ENCODE measurements at places on chromosomes 13 and 19. TPM values are rescaled to one million over a fixed set of nuclear protein-coding genes. Genes with fewer than 3 reads are reported as not detected.
A peak's percentile ranks its signal among the peaks of the same experiment; 100 is the strongest.

- no peaks in the 10 kb centered on the region for H3K4me1 ChIP-seq
- no peak overlapping the region for H3K4me3 ChIP-seq
- no peaks in the 10 kb centered on the region for H3K36me3 ChIP-seq
- DNase-seq = no peak
- H3K27ac ChIP-seq = no peak overlapping the region
Observed at GRCh38 chr13:73428137-73428536, 369.3 kb downstream of the KLF5 start.

Gene RELB
- total RNA-seq = 2.9 TPM

Gene KIR3DL2
- not detected for total RNA-seq

GRCh38 chr13:86445672-86446071 lies 646.5 kb upstream of the SLITRK6 start:
- no peak overlapping the region for H3K4me3 ChIP-seq
- H3K27me3 ChIP-seq = no peaks in the 10 kb centered on the region
- no peaks in the 10 kb centered on the region for H3K36me3 ChIP-seq
- H3K27ac ChIP-seq = no peak overlapping the region
- no peak for DNase-seq
- H3K4me1 ChIP-seq = peaks cover 8% of the 10 kb centered on the region

DNA sequence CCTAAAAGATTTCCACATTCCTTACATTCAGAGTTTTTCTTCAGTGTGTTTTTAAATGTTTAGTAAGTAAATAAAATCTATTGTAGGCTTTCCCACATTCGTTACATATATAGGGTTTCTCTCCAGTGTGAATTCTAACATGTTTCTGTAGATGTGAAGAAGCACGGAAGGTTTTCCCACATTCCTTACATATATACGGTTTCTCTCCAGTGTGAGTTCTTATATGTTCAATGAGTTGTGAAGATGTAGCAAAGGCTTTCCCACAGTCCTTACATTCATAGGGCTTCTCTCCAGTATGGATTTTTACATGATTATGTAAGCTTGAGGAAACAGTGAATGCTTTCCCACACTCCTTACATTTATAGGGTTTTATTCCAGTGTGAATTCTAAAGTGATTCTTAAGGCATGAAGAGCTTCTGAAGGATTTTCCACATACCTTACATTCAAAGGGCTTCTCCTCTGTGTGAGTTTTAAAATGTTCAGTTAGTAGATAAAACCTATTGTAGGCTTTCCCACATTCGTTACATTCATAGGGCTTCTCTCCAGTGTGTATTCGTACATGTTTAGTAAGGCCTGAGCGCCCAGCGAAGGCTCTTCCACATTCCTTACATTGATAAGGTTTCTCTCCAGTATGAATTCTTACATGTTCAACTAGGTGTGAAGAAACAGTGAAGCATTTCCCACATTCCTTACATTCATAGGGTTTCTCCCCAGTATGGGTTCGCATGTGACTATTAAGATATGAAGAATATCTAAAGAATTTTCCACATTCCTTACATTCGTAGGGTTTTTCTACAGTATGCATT lies 18.2 kb downstream of the ZNF121 start:
- H3K27me3 ChIP-seq = peaks cover 12% of the 10 kb centered on the region
- H3K4me3 ChIP-seq = peak overlapping the region; percentile 25
- DNase-seq = no peak
- H3K4me1 ChIP-seq = no peaks in the 10 kb centered on the region
- peaks cover 83% of the 10 kb centered on the region for H3K36me3 ChIP-seq

Gene IFI30
- not detected for total RNA-seq

Gene CLDN10
- total RNA-seq = 1.8 TPM

DNA sequence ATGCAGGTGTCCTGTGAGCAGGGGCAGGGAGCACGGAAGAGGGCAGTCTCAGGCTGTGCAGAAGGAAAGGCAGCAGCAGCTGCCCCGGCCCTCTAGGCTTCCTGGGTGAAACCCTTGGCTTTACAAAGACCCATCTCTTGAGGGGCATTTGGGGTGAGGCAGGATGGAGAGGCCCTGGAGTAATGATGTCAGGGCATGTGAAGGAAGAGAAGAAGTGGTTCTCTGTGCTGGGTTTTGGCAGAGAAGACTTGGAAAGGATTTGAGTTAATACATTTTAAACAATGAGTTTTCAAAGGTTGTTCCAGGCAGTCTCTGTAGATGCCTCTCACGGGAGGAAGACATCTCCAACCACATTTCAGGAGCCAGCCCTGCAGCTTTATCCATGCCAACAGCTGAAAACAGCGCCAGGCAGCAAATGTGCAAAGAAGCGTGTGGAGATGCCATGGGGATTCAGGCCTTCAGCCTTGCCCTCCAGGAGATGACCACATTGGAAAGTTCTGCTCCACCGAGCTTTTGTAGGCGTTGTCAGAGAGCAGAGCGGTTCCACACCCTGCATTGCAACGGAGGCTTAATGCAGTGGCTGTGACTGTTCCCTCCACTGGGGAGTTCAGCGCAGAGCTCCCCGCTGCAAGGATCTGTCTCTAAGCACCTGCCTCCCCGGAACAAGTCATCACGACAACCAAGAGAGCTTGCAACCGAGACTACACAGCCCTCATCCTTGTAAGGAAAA lies 322.8 kb downstream of the UQCRFS1 start:
- H3K27me3 ChIP-seq = peaks cover 3% of the 10 kb centered on the region
- no peak overlapping the region for H3K27ac ChIP-seq
- no peaks in the 10 kb centered on the region for H3K36me3 ChIP-seq
- no peak for DNase-seq

Gene TMEM59L
- 6.4 TPM for total RNA-seq

DNA sequence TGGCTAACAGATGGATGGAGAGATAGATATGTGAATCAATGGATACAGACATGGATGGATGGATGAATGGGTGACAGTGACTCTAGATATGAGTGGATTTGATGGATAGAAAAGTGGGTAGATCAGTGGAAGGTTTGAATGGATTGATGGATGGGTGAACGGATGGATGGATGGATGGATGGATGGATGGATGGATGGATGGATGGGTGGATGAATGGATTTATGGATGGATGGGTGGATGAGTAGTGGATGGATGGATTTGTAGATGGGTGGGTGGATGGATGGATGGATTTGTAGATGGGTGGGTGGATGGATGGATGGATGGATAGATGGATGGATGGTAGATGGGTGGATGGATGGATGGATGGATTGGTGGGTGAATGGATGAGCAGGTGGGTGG lies 6.8 kb downstream of the CELF5 start:
- no peaks in the 10 kb centered on the region for H3K4me1 ChIP-seq
- no peak overlapping the region for H3K4me3 ChIP-seq
- H3K36me3 ChIP-seq = no peaks in the 10 kb centered on the region
- no peak for DNase-seq
- no peak overlapping the region for H3K27ac ChIP-seq

Gene NLRP9
- not detected for total RNA-seq

DNA sequence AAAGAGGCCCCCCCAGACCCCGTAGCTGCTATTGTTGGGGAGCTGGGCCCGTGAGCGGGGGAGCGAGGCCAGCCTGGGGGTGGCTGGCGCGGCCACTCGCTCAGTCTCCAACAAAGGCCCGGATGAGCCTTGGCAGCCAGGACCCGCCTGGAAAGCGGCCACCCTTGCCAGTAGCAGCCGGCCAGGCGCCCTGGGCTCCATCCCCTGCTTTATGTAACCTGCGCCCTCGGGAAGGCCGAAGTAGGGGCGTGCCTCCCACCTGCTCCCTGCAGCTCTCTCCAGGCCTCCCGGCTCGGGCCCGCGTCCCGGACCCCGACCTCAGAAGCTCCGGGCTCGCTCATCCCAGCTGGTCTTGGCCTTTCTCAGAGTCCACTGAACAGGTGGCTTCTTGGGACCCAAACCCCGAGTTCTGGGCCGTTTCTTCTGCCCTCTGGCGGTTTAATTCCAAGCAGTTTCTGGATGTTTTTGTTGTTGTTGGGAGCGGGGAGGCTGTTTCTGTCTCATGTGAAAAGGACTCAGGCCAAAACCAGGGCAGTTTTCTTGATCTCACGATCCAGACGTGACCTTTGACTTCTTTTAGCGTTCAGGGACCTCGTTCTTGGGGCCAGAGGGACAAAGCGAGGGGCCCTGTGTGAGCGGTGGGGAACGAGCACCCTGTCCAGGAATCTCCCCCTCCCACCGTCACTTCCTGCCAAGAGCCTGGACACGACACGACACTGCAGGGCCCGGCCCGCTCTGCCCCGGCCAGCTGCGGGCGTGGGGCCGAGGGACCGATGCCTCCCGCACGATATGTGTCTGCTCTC lies 1.2 kb downstream of the CDC34 start:
- H3K4me3 ChIP-seq = peak overlapping the region; percentile 91
- H3K27ac ChIP-seq = peak overlapping the region; percentile 46
- H3K27me3 ChIP-seq = no peaks in the 10 kb centered on the region
- peaks cover 10% of the 10 kb centered on the region for H3K4me1 ChIP-seq
- peak; percentile 57 for DNase-seq
- H3K36me3 ChIP-seq = no peaks in the 10 kb centered on the region

Gene ELSPBP1
- total RNA-seq = not detected

DNA sequence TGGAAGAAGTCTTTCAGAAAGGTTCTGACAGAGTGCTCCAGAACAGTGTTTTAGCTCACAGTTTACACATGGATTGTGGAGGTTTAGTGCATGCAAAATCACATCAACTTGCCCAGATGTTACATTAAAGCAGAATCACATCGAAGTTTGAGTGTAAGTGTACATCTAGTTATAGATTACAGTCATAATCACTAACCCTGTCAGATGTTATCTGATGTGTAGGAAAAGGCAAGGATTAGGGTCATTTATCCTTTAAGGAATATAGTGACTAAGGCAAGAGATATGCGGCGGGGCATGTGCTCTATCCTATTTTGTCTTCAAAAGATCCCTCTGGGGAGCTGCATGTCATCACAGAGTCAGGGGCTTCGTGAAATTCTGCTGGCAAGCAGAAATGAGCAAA lies 66.9 kb downstream of the CYSLTR2 start:
- H3K36me3 ChIP-seq = peaks cover 14% of the 10 kb centered on the region
- DNase-seq = no peak
- no peaks in the 10 kb centered on the region for H3K4me1 ChIP-seq
- H3K27me3 ChIP-seq = no peaks in the 10 kb centered on the region

GRCh38 chr19:33799476-33799875 lies 2.8 kb downstream of the KCTD15 start:
- no peak for DNase-seq
- H3K4me1 ChIP-seq = peaks cover 19% of the 10 kb centered on the region
- H3K4me3 ChIP-seq = peak overlapping the region; percentile 91

Gene RFX1
- total RNA-seq = 17.6 TPM

Gene C1QTNF9
- total RNA-seq = not detected

DNA sequence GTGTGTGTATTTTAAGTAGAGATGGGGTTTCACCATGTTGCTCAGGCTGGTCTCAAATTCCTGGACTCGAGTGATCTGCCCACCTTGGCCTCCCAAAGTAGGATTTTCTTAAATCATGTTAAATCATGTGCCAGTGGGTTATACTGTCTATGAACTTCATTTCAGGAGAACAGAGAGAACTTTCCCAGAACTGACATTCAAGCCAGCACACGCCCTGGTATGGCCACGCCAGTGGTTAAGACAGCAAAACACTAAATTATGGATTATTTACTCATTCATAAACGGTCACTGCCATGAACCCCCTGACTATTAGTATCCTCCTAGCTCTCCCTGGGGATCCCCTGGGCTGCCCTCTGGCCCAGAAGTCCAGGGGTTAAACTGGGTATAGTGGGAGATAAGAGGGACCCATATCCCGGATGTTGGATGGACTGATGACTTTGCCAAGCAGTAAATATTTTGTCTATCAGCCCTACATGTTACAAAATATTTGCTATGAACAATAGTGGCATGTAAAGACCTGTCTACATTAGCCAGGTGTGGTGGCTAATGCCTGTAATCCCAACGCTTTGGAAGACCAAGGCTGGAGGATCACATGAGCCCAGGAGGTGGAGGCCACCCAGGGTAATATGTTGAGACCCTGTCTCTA lies 16.1 kb upstream of the STRN4 start:
- no peak for DNase-seq
- H3K36me3 ChIP-seq = no peaks in the 10 kb centered on the region
- peaks cover 7% of the 10 kb centered on the region for H3K4me1 ChIP-seq
- no peak overlapping the region for H3K4me3 ChIP-seq
- no peaks in the 10 kb centered on the region for H3K27me3 ChIP-seq

DNA sequence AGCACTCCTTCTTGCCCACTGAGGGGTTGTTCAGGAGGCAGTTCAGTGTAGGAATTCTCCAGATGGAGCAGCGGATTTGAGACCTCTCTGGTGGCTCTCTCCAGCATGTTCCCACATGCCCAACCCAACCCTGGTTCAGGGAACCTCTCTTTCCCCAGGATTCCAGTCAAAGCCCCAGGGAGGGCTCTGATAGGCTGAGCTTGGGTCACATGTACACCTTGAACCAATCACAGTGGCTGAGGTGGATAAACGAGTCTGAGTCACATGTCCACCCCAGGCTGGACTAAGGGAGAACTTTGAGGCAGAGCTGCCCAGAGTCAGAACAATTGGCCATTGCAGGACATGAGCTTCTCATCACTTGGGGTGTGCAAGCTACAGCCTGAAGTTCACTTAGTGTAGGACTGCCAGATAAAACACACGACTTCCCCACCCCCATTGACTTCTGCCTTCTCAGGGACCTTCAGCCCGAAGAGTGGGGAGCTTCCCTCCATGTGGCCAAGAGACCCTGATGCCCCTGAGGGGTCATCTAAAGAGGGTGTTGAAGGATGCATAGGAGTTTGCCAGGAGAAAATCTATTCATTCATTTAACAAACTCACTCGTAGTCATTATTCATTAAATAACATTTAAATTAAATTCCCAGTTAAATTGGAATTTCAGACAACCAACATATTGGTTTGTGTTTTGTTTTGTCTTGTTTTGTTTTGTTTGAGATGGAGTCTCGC lies 4.0 kb upstream of the MAST3 start:
- no peak overlapping the region for H3K27ac ChIP-seq
- no peaks in the 10 kb centered on the region for H3K36me3 ChIP-seq
- DNase-seq = no peak

DNA sequence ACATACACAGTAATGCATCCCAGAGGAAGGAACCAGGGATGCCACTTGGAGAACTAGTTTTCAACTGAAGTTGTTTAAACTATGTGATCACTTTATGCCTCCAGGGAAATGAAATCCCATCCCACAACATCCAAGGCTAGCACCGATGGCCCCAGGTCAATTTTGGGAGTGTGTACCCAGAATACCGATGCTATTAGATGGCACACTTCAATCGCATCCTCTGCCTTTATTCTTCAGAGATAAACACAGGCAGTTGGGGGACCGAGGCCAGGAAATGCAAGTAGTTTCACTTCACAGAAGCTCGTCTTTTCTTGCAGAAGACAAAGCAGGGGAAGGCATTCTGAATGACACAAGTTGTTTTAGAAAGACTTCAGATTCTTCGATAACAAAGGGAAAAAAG lies 13.8 kb downstream of the STK24 start:
- peaks cover 5% of the 10 kb centered on the region for H3K36me3 ChIP-seq
- H3K27ac ChIP-seq = no peak overlapping the region
- DNase-seq = no peak
- H3K4me3 ChIP-seq = no peak overlapping the region

Data from neural crest cell (in vitro differentiated cells).